ENCODE measurements at places on chromosomes 2 and 18. TPM values are rescaled to one million over a fixed set of nuclear protein-coding genes. Genes with fewer than 3 reads are reported as not detected.

DNA sequence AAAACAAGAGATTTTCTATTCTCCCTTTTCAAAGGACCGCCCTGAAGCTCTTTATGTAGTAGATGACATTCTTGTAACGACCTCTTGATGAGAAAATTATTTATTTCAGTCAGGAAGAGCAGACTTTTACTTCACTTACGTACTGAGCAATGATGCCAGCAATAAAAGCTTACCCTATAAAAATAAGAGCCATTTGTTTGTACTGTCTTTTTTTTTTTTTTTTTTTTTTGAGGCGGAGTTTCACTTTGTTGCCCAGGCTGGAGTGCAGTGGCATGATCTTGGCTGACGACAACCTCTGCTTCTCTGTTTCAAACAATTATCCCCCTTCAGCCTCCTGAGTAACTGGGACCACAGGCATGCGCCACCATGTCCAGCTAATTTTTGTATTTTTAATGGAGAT, 39.2 kb downstream of the CRIM1 start:
- no peaks in the 10 kb centered on the region for H3K4me1 ChIP-seq
- no peak for DNase-seq
- H3K27me3 ChIP-seq = no peaks in the 10 kb centered on the region
- peaks cover 4% of the 10 kb centered on the region for H3K36me3 ChIP-seq

GRCh38 chr2:214796911-214797310, 12.6 kb downstream of the BARD1 start:
- no peak overlapping the region for H3K27ac ChIP-seq
- no peak for DNase-seq
- peaks cover 41% of the 10 kb centered on the region for H3K36me3 ChIP-seq
- no peaks in the 10 kb centered on the region for H3K27me3 ChIP-seq

- peaks cover 3% of the 10 kb centered on the region for H3K4me1 ChIP-seq
- no peak for DNase-seq
- H3K27me3 ChIP-seq = no peaks in the 10 kb centered on the region
These were observed 59.2 kb downstream of the RPL37A start for GRCh38 chr2:216557820-216558219.

DNA sequence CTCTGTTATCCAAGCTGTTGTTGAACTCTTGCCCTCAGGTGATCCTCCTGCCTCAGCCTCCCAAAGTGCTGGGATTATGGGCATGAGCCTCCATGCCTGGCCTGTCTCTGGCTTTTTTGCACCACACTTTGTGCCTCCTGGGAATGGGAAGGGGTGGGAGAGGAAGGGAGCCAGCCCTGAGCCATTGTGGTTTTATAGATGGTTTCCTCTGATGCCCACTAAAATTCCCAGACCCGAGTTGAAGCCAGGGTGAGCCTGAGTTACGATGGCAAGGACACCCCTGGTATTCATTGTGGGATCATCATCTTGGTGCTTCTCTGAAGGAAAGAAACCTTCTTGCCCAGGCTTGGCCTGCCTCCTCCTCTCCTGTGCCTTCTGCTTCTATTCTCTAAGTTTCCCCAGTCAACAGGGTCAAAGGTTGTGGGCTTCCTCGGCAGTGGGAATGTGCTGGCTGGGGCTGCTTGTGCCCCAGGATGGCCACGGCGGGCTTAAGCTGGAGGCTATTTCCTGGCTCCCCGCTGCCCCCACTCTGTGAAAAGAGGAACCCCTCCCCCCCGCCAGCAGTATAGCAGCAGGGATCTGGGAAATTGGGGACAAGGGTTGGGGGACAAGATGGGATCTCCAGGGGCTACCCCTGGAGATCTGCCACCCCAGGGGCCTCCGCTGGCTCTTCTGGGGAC, 106.2 kb downstream of the STPG4 start:
- no peak overlapping the region for H3K27ac ChIP-seq
- no peak for DNase-seq
- H3K4me3 ChIP-seq = no peak overlapping the region
- no peaks in the 10 kb centered on the region for H3K4me1 ChIP-seq
- H3K27me3 ChIP-seq = no peaks in the 10 kb centered on the region
- peaks cover 10% of the 10 kb centered on the region for H3K36me3 ChIP-seq

- H3K27me3 ChIP-seq = no peaks in the 10 kb centered on the region
- H3K4me3 ChIP-seq = no peak overlapping the region
- H3K36me3 ChIP-seq = no peaks in the 10 kb centered on the region
- no peaks in the 10 kb centered on the region for H3K4me1 ChIP-seq
These were observed 84.2 kb upstream of the LAPTM4A start for GRCh38 chr2:20135631-20136050.

- no peak overlapping the region for H3K27ac ChIP-seq
These were observed 20.3 kb upstream of the LAPTM4A start for GRCh38 chr2:20071397-20072383.

DSG4 gene
- total RNA-seq = not detected

VAMP5 gene
- total RNA-seq = 29.3 TPM
